ENCODE measurements at places on chromosomes 4 and X.

DNA sequence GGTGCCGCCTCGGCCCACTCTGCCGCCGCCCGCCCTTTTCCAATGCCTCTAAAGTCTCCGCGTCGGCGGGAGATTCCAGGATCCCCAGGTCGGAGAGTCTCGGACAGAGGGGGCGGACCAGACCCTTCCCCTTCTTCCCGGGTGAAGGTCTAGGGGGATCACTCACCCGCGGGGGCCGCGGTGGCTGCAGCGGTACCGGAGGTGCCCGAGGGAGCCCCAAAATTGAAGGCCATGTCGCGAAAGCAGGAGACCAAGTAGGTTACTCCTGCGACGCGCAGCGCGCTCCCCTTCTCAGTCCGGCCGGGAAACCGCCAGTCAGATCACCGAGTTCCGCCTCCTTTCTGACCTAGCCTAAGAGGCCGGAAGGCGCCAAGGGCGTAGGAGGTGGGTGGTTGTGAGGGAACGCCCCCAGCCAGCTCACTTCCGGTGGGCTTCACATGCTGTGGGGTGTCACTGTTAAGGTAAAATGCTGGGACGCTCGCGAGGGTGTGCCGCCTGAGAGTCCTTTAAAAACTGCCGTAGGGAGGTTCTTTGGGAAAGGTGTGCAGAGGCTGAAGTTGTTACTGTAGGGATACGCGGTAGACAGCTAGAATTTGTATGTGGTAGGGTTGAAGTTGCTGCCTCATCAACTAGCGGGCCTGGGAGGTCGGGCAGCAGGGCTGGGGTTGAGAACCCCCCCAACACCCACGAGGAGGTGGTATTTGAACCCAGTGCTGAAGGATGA lies at the start of gene NUP54:
Gene NUP54 (minus strand): TSS at position 256 of the 724 bp plus-strand sequence. CDS start 23 bp downstream, at position 233.
- peak; percentile 86 for DNase-seq

DNA sequence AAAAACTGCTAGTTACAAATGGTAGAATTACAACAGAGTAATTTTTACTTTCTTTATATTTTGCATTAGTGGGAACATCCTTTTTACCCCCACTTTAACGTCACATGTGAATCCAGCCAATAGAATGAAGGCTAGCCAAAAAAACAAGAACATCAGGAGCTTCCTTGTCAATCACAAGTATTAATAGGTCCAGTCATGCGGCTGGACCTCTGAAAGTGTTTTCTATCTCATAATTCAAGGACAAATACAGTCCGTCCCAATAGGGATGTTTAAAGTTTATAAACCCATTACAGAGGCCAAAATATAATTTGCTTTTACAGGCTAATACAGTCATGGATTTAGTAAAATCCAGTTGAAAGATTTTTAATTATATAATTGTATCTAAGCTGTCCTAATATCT lies 110.7 kb downstream of the APBB2 start:
- no peak for DNase-seq

- no peak for DNase-seq
Observed at GRCh38 chrX:79452881-79453280, 85.7 kb upstream of the ITM2A start.

DNA sequence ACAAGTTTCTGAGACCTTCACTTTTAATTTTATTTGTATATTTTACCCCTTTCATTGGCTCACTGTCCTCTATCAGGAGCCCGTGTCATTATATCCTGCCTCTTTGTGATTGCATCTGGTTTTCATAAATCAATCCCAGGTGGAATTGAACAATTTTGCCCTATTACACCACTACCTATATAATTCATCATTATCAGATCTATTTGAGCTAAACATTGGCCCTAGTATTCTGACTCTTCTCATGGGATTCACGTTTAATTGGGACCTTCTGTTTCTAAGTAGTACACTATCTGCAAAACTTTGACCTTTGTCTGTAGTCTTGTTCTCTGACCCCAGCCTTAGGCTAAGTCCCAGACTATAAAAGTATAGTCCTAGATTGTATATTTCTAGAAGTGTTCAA lies 114.1 kb downstream of the FAT4 start:
- no peak for DNase-seq

- no peak for DNase-seq
Observed at GRCh38 chr4:89299153-89299791, 8.3 kb downstream of the GPRIN3 start.

GRCh38 chrX:109635146-109635545 lies 10.2 kb upstream of the KCNE5 start:
- DNase-seq = no peak

DNA sequence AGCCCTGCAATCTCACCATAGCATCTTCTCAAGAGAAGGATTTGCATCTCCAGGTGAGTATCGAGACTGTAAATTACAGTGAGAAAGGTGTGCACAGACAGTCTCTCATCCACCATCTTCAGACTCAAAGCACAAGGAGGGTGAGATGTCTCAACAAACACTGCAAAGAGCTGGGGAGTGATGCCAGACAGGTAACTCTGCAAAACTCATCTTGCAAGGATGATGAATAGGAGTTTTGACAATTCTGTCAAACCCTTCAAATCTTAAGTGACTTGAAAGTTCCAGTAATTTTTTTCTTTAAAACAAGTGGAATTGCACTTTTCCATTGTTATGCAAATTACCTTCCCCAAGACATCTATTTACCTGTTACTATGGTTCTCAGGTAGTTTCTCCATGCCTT lies 277.2 kb upstream of the VCX3A start:
- DNase-seq = no peak

DNA sequence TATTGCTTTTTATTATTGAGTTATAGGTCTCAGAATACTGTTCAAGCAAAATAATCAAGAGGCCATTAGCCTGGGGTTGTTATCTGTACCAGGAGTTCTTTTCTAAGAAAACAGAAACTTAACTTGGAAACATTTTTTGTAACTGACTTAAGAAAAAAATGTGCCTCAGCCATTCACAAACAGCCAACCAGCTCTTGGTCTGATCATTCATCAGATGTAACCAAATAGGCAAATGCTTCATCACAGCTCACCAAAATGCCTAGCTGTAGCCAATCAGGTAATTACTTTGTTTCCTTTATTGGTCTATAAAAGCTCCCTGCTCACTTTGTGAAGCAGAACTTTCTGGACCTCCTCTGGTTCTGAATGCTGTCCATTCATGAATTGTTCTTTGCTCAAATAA lies 387.7 kb downstream of the FAT4 start:
- no peak for DNase-seq

GRCh38 chr4:35461931-35462659 lies 782.2 kb downstream of the ARAP2 start:
- no peak for DNase-seq

DNA sequence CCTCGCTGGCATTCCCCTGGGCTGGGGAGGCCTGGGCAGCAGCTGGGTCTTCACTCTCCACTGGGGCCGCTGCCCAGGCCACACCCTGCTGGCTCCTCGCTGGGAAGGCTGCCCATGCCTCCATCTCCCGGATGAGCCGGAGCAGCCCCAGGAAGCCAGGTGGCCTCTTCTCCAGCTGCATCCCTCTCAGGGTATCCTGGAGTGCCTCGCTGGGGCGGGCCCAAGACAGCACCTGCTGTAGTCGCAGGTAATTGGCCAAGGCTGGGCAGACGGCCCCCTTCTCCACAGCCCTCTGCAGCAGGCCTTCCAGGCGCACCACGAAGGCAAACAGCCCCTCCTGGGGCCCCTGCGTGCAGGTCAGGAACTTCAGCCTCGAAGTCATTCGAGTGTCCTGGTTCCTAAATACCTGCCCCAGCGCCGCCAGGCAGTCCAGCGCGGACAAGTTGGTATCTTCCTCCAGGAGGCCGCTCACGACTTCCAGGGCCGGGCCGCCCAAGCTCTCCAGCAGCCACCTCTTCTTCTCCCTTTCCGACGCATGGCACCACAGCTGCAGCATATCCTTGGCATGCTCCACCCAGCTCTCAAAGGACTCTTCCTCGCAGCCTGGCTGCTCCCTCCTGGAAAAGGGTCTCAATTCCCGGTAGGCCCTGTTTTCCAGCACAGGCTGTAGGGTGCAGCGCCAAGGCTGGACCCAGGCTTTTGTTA lies 3.7 kb downstream of the PNMA6E start:
- DNase-seq = no peak

DNA sequence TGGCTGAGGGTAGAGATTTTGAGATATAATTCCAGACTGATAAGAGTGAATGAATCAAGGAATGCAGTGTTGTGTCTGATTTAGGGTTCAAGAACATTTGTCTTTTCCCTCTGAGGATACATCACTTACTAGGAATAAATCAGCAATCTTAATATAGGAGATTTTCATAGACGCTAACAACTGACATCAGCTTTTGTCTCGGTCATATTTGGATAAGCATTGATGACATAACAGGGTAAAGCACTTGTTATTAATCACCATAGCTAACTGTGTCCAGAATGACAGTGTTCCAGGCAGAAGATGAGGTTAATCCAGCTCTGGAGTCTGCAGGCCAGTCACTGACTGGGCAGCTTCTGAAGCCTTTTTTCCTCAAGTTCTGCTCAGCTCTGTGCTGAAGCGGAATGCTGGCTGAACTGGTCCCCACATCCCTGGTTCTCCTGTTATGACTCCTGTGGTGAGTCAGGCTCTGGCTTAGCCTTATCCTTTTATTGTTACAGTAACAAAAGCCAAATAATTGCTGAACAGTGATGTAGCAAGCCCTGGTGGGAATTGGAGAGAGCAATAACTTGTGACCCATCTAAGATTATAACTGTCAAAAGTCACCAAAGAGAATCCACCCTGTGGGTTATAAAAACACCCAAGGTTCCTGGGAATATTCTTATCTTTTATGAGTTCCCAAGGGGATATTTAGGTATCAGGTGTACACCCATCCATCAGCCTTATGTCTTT lies 41.8 kb downstream of the FNIP2 start:
- DNase-seq = no peak

GRCh38 chrX:70134116-70134477 lies 850 bp downstream of the IGBP1 start:
- DNase-seq = no peak

DNA sequence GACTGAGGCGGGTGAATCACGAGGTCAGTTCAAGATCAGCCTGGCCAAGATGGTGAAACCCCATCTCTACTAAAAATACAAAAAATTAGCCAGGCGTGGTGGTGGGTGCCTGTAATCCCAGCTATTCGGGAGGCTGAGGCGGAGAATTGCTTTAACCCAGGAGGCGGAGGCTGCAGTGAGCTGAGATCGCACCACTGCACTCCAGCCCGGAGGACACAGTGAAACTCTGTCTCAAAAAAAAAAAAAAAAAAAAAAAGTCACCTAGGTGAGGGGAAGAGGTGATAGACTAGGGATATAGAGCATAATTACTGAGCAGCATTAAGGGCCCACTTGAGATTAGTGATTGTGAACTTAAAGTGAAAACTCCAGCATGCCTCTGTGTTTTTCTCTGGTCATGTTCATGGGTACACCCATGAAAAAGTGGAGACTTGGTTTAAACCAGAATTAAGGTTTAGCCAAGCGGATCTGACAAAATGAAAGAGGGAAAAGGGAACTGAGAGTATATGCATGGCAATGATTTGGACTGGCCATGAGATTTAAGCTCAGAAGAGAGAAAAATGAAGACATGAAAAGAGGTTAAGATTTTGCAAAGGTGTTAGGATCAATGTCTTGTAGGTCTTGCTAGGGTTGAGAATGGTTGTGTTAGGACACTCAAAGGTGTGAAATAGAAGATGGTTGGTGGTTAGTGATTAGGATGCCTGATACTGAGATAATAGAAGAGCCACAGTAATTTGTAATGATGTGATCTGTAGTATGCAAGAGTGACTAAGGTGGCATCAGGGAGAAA lies 105.0 kb downstream of the RAB28 start:
- DNase-seq = no peak

DNA sequence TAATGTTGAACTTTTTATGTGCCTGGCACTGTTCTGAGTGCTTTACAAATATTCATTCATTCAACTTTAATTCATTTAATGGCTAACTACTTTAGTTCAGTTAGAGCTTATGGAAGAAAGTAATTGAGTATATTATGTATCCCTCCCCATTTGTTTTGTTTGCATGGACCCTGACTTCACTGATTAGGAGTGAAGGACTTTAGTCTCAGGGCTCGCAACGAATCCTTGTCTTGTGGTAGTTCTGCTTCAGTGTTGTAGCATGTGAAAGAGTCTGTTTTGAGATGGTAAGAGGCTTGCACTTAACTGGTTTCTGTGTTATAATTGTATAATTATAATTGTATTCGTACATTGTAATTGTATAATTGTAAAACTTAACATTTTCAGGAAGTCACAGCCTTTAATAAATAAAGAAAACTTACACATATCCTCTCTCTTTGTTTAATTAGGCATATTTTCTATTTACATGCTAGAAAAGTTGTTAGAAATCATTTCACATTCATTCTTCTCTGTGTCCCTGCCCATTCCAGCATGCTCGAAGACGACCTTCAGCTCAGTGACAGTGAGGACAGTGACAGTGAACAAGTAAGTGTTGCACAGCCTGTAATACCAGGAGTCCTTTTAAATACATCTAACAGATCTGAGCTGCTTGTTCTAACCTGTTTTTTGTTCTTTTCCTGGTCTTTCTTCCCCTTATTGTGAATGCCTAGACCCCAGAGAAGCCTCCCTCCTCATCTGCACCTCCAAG lies 115.1 kb downstream of the KLHL8 start:
- DNase-seq = no peak

GRCh38 chrX:38260231-38260630 lies 39.6 kb upstream of the SRPX start:
- peak; percentile 12 for DNase-seq

DNA sequence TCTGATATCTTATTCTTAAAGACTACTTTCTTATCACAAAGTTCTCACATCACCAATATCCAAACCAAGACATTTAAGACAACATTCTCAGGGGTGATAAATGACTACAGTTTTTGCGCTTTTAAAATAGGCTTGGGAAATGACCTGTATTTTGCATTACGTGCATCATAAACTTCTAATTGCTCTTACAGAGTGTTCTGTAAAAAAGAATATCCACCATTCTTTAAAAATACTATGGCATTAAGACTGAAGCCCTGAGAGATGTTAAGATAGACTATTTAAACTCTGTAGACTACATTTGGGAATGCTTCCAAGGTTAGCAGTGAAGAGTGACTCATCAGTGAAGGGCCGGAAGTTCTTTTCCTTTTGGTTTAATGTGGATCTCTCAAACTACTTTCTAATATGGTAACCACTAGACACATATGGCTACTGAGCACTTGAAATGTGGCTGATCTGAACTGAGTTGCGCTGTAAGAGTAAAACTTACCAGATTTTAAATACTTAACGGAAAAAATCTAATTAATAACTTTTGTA lies 518.8 kb upstream of the FTHL17 start:
- no peak for DNase-seq

- DNase-seq = no peak
Observed at GRCh38 chr4:165367040-165367439, 11.8 kb upstream of the CPE start.

- DNase-seq = no peak
Observed at GRCh38 chr4:77269505-77269904, 112.5 kb downstream of the CCNG2 start.

DNA sequence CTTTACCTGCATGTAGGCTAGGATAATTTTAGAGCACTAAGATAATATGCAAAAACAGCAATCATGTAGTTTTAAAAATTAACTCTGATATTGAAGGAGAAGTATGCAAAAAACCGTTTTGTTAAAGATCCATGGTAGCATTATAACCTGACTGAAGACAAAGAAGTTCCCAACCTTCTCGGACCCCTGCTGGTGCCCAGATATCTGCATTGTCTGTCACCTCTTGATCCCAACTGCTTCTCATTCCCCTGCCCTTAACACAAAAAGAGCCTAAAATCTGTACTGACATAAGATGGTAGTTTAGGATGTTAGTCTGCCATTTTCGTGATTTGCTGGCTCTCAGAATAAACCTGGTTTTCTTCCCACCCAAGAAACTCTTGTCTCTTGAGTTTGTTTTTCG lies 61.5 kb upstream of the UCP1 start:
- no peak for DNase-seq
